ENCODE measurements at places on chromosomes 7 and 10.

DNA sequence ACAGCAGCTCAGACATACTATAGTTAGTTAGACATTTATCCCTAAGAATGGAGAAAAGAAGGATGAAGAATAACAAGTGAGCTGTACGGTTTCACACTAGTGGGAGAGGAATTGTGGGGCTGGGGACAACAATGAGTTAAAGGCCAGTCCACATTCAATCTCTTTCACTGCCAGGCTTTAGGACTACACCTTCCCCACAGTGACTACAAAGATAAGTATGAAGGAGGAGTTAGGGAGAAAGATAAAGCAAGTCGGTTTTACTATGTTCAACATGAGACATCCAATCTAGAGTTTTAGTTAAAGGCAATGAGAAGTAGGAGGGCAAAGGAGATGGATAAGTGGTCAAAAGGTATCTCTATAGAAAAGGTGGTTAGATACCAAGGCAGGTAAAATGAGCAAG, 16.3 kb downstream of the ARHGAP12 start:
- DNase-seq = no peak

DNA sequence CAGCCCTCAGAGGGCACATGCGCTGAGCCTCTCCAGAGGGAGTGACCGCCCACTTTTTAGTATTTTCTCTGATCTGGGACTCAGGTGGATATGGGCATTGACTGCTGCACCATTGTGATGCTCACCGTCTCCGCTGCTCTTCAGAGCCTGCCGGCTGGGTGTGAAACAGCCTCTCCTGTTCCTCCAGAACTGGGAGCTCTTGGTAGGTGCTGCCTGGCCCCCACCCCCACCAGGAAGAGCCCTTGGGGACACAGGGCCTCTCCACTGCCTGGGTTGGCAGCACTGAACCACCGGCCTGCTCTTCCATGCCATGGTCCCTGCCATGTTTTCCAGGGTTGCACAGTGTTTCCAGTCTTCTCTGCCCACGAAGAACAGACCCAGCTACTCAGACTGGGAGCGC, 36.3 kb downstream of the ARHGAP22 start:
- DNase-seq = no peak

DNA sequence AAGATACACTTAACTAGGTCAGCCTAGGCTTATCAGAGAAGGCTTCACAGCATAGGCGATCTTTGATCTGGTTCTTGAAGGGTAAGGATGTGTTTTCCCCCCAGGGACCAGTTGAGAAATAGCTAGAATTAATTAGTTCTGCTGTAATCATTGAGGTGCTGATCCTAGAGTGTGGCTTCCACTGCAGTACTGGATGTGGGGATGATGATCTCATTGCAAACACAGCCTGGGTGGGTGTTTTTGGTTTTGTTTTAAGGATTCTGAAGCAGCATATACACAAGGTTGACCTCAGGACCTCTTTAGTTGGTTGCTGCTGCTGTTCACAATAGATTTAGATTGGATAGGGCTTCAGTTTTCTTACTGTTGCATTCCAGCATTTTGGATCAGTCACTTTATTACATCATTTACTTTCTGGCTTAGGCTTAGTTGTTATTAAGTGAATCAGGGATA, 159.7 kb downstream of the AUTS2 start:
- DNase-seq = no peak

DNA sequence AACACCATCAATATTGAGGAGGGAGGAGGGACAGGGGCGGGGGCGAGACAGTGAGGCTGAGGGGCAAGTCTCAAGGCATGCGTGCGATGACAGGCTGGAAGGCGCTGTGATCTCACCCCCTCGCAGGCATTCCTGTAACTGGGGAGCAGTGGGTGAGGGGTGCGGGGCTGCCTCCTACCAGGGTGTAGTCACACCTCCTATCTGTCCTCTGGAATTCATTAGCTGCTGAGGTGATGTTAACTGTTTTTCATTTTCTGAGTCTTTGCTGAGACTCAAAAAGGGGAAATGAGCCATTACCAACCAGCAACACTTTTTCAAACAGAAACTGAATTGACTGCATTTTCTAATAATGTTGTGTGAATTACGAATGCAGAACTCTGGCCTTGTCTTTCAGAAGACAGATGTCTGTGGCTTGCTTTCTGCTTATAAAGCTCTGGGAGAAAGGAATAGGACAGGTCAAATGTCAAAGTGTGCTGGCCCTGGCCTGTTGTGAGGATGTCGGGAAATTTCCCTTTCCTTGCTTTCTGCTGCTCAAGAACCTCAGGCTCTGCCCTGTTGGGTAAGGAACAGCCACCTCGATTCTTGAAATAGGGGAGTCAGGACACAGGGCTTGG, 23.7 kb upstream of the CDH23 start:
- peak; percentile 80 for DNase-seq
